ENCODE measurements at places on chromosomes 1 and 21.

DNA sequence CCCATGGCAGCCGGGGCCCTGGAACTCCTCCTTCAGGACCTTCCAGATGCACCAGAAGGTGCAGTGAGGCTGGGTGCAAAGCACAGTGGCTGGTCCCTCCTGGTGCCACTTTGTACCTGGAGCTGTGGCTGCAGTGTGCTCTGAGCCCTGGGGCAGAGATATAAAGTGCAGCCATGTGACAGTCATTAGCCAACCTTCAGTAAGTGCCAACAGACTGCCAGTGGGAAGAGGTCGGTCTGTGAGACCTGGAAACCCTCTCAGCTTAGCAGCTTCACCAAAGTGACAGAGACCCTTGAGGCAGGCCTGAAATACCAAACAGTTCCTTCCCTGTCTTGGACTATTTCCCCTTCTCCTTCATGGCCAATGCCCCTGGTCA lies 26.7 kb upstream of the NGF start:
- no peak for DNase-seq
- no peaks in the 10 kb centered on the region for H3K4me1 ChIP-seq
- H3K36me3 ChIP-seq: no peaks in the 10 kb centered on the region
- no peaks in the 10 kb centered on the region for H3K27me3 ChIP-seq
- H3K4me3 ChIP-seq: no peak overlapping the region

DNA sequence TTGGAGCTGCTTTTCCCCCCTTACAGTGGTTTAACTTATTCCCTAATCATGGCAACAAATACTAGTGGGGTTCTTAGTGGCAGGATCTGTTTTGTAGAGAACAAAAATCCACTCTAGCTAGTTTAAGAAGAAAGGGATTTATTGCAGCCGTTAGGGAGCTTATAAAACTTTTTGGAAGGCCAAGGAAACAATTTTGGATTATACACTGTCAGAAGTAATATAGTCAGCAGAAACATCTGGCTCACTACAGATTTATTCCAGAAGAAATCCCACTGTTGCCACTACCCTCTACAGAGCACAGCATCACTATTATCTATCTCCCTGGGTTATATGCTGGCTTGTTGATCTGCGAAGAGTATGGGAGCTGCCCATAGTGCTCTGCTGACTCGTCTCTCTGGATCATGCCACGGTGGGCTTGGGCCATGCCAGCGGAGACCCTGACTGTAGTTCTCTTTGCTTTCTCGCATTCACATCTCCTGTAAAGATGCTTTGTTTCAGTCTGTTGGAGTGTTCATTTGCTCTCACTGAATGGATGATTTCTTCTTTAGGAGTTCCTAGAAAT lies 107.5 kb downstream of the ODF2L start:
- no peak overlapping the region for H3K4me3 ChIP-seq
- no peak overlapping the region for H3K27ac ChIP-seq

- H3K27me3 ChIP-seq: peaks cover 57% of the 10 kb centered on the region
- no peaks in the 10 kb centered on the region for H3K36me3 ChIP-seq
- DNase-seq: peak; percentile 29
- H3K4me1 ChIP-seq: peaks cover 16% of the 10 kb centered on the region
- H3K4me3 ChIP-seq: peak overlapping the region; percentile 35
These were observed 68.4 kb upstream of the SSBP3 start for GRCh38 chr1:54474310-54475251.

DNA sequence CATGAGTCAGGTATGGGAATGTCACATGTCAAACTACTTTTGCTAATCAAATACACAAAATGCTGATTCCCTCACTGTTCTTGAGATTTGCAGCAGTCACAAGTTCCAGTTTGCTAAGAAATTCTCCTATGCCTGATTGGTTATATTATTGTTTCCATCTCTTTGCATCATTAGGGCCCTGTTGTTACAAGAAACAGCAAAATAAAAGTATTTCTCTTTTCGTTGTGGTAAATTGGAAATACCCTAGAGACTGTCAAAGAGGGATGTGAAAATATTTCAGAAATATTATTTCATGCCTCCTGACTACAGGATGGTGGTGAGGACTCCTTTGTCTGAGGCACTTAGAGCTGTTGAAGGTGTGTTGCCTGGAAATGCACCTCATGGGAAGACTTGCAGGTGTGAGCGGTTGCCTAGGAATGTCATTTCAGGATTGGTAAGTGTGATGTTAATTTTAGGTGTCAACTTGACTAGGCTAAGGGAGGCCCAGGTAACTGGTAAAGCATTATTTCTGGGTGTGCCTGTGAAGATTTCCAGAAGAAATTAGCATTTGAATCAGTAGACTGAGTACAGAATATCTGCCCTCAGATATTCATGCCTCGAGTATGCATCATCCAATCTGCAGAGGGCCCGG lies 117.4 kb downstream of the ROR1 start:
- peaks cover 9% of the 10 kb centered on the region for H3K4me1 ChIP-seq
- H3K27me3 ChIP-seq: no peaks in the 10 kb centered on the region
- H3K4me3 ChIP-seq: no peak overlapping the region
- DNase-seq: no peak

- no peak for DNase-seq
- H3K4me3 ChIP-seq: no peak overlapping the region
- H3K27ac ChIP-seq: no peak overlapping the region
- H3K36me3 ChIP-seq: no peaks in the 10 kb centered on the region
- peaks cover 32% of the 10 kb centered on the region for H3K27me3 ChIP-seq
- H3K4me1 ChIP-seq: no peaks in the 10 kb centered on the region
These were observed 182.2 kb upstream of the RAB4A start for GRCh38 chr1:229088711-229089110.

GRCh38 chr1:207486198-207486597 lies 9.8 kb upstream of the CR1 start:
- DNase-seq: no peak
- H3K27me3 ChIP-seq: peaks cover 3% of the 10 kb centered on the region
- H3K4me1 ChIP-seq: no peaks in the 10 kb centered on the region
- H3K36me3 ChIP-seq: no peaks in the 10 kb centered on the region
- H3K27ac ChIP-seq: no peak overlapping the region

- no peaks in the 10 kb centered on the region for H3K4me1 ChIP-seq
- DNase-seq: no peak
- H3K36me3 ChIP-seq: no peaks in the 10 kb centered on the region
- peaks cover 22% of the 10 kb centered on the region for H3K27me3 ChIP-seq
These were observed 108.8 kb downstream of the SYF2 start for GRCh38 chr1:25123551-25123950.

GRCh38 chr1:24173638-24174575 lies 13.2 kb downstream of the IFNLR1 start:
- H3K36me3 ChIP-seq: no peaks in the 10 kb centered on the region
- H3K4me1 ChIP-seq: no peaks in the 10 kb centered on the region
- no peak overlapping the region for H3K4me3 ChIP-seq
- H3K27me3 ChIP-seq: peaks cover 28% of the 10 kb centered on the region
- no peak overlapping the region for H3K27ac ChIP-seq

DNA sequence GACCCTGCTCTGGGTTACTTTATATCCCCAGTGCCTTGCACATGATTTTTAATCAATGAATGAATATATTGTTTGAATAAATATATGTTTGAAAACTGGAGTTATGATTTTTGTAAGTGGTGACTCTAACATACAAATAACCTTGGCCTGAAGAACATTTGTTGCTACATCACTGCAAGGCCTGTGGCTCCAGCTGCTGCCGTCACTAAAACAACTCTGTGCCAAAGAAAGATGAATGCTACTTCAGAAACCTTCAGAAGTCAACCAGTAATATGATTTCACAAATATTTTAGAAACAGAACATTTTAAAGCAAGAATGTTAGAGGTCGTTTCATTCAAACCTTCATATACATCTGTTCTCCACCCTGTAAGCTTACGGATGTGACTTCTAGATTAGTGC lies 60.6 kb upstream of the SEC16B start:
- no peaks in the 10 kb centered on the region for H3K27me3 ChIP-seq
- H3K4me1 ChIP-seq: peaks cover 3% of the 10 kb centered on the region
- no peak overlapping the region for H3K4me3 ChIP-seq
- DNase-seq: no peak

GRCh38 chr1:26706315-26706714 lies 10.5 kb downstream of the ARID1A start:
- peaks cover 10% of the 10 kb centered on the region for H3K4me1 ChIP-seq
- peak; percentile 48 for DNase-seq
- peak overlapping the region; percentile 28 for H3K4me3 ChIP-seq
- H3K36me3 ChIP-seq: peaks cover 9% of the 10 kb centered on the region
- H3K27ac ChIP-seq: peak overlapping the region; percentile 77
- no peaks in the 10 kb centered on the region for H3K27me3 ChIP-seq

DNA sequence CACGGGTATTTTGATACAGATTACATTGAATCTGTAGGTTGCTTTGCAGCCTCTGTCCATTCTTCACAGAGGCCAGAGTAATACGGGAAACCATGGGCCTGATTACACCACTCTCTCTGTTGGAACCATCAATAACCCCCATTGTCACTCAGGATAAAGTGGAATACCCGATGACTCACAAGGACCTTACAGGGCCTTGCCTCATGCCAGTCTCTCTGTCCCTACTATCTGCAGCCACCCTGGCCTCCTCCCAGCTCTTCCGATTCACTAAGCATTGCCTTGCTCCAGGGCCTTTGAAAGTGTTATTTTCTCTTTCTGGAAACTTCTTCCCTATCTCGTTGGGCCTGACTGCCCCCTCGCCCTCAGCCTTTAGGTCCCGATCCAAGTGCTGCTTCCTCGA lies 61.7 kb downstream of the HMGB4 start:
- no peaks in the 10 kb centered on the region for H3K4me1 ChIP-seq
- no peak overlapping the region for H3K27ac ChIP-seq
- no peaks in the 10 kb centered on the region for H3K27me3 ChIP-seq
- peaks cover 6% of the 10 kb centered on the region for H3K36me3 ChIP-seq

DNA sequence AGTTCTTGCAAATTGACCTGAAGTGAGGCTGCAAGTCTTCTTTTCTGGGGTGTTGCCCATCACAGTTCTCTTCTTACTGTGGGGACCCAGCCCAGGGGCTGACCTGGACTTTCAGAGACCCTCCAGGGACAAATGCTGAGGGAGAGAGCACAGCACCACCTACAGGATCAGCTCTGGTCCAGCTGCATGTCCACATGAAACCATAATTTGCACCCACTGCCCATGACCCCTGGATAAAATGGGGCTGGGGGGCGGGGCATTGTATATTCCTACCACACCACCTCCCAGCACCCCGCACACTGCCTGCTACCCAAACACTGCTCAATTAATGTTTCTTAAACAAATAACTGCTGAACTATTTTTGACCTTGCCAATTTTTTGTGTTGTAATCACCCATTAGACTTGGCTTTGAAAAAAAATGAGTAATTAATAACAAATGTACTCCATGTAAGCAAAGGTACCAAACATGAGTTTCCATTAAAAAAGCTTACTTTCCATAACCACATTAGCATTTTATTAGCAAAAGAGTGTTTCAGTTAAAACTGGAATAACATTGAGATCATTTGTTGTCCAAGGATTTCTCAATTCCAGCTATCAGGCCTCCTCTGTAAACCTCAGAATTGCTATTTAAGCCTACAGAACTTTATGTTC lies 168.0 kb upstream of the RAB4A start:
- H3K4me3 ChIP-seq: no peak overlapping the region
- DNase-seq: no peak
- H3K27me3 ChIP-seq: peaks cover 26% of the 10 kb centered on the region
- H3K4me1 ChIP-seq: no peaks in the 10 kb centered on the region
- no peak overlapping the region for H3K27ac ChIP-seq

- no peak overlapping the region for H3K27ac ChIP-seq
- no peak for DNase-seq
- H3K36me3 ChIP-seq: no peaks in the 10 kb centered on the region
- H3K4me1 ChIP-seq: peaks cover 13% of the 10 kb centered on the region
- H3K27me3 ChIP-seq: peaks cover 7% of the 10 kb centered on the region
- H3K4me3 ChIP-seq: no peak overlapping the region
These were observed 109.9 kb downstream of the CASZ1 start for GRCh38 chr1:10686404-10687040.

DNA sequence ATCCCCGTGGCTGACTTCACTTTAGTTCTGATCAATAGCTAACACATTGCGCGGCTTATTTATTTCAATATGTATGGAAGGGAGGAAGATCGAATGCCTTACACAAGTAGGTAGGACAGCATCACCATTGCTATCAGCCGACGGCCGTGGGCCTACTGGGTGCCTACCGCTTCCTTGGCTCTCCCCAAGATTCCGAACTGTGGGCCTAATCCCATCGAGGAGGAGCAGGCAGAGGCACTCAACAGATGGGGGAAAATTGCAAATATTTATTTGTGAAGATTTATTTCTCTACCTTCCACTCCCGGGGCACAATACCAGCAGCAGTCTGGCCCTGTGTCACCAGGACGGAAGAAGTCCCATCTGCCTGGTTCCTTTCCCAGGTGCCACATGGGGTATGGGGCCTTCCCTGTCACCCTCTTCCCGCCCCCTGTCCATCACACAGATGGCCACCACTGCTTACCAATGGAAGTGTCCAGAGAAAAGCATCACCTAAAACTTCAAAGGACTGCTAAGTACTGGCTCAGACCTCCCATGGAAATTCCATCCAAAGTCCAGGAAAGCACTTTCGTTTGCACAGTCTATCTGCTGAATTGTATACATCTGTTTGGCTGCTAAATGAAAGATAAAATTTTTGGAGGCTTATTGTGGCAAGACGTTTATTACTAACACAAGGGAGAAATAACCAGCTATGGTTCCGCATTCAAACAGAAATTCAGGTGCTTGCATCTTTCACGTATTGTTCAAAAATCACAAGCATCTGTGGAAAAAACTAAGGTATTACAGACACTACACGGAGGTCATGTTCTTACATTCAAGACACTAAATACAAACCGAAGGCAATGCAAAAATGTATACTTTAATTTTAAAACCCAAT lies 11.8 kb downstream of the AGT start:
- H3K4me1 ChIP-seq: peaks cover 9% of the 10 kb centered on the region
- H3K27ac ChIP-seq: no peak overlapping the region
- no peak overlapping the region for H3K4me3 ChIP-seq
- no peaks in the 10 kb centered on the region for H3K36me3 ChIP-seq
- peaks cover under 1% of the 10 kb centered on the region for H3K27me3 ChIP-seq
- no peak for DNase-seq

Measured in mesenchymal stem cell (in vitro differentiated cells and primary cell).